Fibroblast of skin of right quadriceps (primary cell): ENCODE measurements at places on chromosomes 7 and 10.

DNA sequence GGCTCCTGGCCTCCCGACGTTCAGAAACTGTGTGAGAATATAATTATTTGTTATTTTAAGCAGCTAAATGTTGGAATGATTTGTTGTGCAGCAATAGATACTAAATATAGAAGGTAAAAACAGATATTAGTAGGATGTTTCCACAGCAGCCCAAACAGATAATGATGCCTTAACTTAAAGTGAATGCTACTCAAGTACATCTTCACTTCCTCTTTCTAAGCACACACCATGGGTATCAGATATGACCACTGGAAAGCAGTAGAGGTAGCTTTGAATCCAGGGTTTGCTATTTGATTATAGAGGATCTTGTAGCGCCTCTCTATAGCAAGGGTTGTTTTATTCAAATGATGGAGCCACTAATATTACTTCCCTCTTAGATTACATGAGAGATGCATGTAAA is 38.2 kb upstream of the BET1 start:
- no peak for DNase-seq

DNA sequence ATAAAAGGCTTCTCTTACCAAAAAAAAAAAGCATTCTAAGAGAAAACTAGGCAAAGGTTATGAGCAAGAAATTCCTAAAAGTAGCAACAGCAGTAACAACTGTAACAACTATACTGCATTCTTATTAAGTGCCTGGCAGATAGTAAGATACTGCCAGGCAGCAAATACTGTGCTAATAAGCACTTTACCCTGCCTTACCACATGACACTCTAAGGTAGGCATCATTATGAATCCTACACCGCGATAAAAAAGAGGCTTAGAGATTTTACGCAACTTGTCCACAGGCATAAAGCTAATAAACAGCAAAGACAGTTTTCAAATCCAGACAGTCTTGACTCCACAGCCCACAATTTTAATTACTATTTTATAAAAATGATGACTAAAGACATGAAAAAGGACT is 83.2 kb downstream of the USP6NL start:
- no peak for DNase-seq

- no peak for DNase-seq
Measured at GRCh38 chr7:43033369-43033768, 79.1 kb upstream of the HECW1 start.

DNA sequence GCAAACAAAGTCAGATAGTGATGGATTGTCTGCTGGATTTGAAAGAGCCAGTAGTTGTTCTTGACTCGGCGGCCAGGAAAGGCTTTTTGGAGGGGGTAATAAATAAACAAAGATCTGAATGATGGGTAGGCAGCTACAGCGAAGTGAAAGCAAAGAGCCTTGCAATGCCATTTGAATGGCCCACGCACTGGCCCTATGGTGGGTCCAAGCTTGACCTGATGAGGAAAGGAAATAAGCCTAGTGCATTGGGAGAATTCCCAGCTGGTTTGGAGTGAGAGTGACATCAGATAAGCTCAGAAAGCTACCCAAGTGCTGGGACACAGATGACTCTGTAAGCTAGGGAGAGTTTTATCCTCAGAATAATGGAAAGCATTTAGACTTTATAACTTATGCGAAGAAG is 365.2 kb downstream of the PLXDC2 start:
- no peak for DNase-seq

DNA sequence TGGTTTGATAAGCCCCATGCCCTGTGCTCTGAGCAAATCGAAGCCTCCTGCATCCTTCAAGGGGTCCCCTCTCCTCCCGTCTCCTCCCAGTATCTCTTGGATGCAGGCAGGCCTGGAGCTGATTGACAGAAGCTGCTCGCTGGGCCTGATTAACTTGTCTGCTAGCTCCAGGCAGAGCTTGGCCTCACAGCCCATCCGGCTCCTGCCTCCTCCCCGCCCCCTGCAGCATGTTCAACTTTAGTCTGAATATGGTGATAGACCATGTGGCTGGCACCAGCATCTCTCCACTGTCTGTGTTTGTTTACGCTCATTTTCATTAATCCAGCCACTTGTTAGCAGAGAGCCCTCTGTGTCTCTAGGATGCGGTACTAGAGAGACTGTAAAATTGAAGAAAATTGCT is 432.2 kb downstream of the DPP6 start:
- DNase-seq: no peak

- no peak for DNase-seq
Measured at GRCh38 chr7:108973075-108973474, 403.4 kb downstream of the DNAJB9 start.

GRCh38 chr7:33233659-33234058 is 104.3 kb downstream of the BBS9 start:
- no peak for DNase-seq

GRCh38 chr7:11069591-11069990 is 95.9 kb downstream of the PHF14 start:
- DNase-seq: no peak

- DNase-seq: peak; percentile 64
Measured at GRCh38 chr7:128742206-128742605, 3.0 kb downstream of the CALU start.

DNA sequence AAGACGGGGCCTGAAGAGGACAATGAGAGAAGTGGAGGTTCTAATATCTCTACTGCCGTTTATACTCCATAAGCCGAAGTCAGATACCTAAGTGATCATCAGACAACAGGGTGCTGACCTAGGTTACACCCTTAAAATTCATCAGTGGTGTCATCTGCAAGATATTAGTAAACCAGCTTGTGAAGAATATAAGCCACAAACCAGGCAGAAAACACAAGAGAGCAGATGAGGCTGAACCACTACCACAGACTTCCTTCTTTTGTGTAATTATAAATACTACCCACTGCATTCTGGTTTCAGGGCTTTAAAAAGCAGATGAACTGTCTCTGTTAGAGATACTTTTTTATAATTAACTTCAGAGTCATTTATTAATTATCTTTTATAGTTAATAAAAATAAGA is 69.0 kb upstream of the LRRC17 start:
- no peak for DNase-seq

DNA sequence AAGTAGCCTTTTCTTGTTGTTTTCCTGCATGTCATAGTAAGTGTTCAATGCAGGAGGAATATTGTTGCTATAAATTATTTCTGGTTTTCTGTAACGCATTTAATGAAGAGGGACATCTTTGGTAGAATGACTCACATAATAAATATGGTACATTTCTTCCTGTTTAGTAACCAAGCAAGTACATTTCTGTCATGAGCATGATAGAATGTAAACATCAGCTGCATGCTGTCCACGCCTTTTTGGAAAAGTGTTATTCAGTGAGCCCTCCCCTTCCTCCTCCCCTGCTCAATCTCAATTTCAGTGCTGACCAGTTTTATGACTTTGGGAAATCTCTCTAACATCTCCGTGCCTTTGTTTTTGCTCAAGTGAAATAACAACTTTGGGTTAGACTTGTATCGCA is 664.0 kb downstream of the XPNPEP1 start:
- DNase-seq: peak; percentile 27

- peak; percentile 88 for DNase-seq
Measured at GRCh38 chr10:125064681-125065492, 95.5 kb downstream of the CTBP2 start.

GRCh38 chr10:124798364-124798763 is 3.3 kb upstream of the ABRAXAS2 start:
- no peak for DNase-seq
